ENCODE measurements at places on chromosomes 4 and X.

DNA sequence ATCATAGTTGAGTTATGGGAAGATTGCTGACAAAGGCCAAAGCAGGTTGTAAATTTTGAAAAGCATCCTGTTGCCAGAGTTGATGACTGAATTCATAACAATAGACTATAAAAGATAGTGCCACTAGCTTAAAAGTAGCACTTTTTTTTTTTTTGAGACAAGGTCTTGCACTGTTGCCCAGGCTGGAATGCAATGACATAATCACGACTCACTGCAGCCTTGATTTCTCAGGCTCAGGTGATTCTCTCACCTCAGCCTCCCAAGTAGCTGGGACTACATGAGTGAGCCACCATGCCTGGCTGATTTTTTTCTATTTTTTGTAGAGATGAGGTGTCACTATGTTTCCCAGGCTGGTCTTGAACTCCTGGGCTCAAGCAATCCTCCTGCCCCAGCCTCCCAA, 122.7 kb downstream of the SPOCK3 start:
- DNase-seq: no peak

- no peak for DNase-seq
Observed at GRCh38 chrX:20971250-20971649, 403.0 kb upstream of the CNKSR2 start.

GRCh38 chr4:125505621-125506020, 190.9 kb downstream of the FAT4 start:
- DNase-seq: no peak

- no peak for DNase-seq
Observed at GRCh38 chr4:76003035-76003434, 4.3 kb downstream of the CXCL9 start.

GRCh38 chrX:6262959-6263358, 34.3 kb upstream of the NLGN4X start:
- DNase-seq: no peak

DNA sequence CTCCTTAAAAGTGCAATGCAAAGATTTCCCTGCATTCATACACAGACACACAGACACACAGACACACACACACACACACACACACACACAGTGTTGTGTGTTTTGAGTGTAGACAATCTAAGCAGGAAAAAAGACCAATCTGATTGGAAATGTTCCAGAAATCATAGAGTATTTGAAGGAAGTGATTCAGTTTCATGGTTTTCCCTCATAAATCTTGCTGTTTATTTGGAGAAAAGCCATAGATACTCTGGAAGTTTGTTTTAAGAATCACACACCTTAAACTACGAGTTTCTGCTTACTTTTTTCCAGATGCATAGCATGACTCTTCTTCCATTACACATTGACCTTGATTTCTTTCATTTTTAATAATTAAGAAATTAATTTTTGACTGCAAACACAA, 298.5 kb upstream of the BMP3 start:
- DNase-seq: no peak

DNA sequence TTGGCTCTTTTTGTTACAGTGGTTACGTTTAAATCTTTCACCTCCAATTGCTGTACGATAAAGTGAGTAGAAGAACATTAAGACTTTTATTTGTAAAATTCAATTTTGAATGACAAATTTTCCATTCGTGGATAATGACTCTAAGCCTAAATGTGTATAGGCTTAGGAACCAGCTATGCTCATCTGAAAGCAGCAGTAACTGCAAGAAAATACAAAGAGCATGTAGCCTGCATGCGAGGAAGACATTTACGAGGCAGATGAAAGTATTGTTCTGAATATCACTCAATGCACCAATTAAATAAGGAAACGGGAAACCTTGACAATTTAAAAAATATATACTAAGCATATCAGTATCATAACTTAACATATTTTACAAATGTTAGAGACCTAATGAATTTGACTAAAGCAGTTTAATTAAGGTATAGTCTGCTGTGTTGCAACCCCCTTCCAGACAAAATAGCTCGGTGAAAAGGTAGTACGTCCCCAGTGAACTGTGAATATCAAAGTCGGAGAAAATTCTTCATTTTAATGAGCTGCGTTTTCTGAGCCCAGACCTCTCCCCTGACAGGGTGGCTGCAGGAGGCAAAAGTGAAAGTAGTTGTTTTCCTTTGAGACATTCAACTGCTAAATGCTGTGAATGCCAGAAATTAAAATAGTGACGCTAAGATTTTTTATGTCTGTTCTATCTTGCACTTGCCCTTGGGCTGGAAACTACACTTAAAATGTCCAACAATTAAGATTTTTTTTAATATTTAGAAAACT, 1236.5 kb upstream of the TENM3 start:
- no peak for DNase-seq

DNA sequence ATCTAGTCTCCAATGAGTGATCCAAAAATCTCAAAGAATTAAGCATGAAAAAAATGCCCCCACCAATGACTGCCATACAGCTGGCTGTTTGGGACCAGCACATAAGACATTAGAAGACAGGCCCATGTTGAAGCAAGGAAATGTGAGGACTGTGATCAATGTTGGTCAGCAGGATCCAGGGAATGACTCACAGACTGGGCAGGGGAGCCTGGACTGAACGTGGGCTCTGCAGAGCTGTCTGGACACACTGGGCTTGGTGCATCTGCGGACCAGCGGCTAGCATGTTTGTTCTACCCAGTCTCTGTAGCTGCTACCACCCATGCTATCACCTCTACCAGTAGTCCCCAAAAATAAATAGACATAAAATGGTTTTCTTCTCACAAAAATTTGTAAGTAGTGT, 108.6 kb downstream of the PALLD start:
- no peak for DNase-seq

DNA sequence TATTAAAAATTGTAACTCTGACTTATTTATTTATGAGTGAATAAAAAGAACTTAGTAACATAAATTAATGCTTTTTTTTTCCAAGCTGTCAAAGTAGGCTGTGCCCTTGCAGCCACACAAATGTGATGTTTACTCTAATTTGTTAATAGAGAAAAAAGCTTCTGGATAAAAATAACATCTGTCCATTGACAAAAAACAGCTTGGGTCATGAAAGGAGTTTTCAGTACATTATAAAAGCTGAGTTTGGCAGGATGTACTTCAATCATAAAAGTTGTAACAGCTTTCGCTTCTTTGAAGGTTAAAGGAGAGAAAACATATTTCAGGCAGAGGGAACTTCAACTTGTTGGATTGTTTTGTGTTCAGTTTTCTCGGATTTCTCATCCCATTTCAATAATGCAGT, 105.6 kb downstream of the SLC4A4 start:
- no peak for DNase-seq

DNA sequence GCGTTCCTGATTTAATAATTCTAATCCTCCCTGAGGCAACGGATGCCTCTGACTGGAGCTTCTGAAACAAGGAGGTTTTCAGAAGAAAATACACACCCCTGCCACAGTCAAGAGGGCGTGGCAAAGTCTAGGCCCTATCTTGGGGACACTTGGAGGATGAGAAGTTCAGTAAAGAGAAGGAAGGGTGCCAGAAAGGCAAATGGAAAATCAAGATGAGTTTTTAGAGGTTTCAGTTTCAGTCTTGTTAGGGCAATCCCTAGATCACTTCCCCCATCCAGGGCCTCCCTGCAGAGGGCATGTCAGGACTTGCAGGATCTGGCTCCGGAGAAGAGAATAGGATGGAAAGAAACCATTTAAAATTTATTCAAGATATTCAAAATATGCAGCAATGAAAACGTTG, 28.5 kb upstream of the FGF2 start:
- no peak for DNase-seq

- no peak for DNase-seq
Observed at GRCh38 chr4:90996813-90997212, 869.6 kb downstream of the CCSER1 start.

DNA sequence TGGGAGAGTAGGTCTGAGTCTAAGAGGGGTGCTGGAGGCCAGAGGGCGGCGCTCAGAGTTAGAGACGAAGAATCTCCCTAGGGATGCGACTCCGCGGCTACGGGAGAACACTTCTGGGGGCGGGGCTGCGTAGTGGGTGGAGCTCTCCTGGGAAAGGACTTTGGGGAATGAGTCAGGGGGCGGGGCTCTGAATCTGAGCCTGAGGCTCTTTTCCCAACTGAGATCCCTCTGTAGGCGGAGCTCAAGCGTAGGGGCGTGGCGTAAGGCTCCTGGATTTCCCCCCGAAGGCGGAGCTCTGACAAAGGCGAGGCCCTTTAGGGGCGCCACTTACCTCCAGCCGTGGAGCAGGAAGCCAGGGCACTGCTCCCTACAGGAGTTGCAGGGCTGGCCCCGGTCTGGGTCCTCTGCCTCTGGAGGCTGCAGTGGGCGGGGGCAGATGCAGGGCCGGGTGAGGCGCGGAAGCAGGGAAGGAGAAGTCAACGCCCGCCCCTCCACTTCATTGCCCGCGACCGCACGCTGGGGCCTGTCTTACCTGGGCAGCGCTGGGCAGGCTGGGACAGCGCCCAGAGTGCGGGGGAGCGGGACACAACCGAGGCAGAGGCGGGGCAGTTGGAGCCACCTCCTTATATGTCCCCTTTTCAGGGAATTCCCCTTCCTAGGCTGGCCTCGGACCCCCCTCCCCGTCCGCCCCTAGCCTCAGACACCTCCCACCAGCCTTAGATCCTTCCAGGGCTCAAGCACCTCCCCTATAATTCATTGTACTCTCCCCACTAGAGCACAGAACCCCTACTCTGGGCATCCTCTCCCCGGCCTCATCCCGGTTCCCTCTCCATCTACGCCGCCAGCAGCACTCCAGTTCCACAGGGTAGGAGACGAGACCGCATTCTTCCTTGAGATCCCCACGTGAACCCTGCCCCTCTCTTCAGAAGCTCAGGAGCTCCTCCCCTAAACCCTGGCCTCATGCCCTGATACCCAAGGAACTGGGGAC, 1.6 kb downstream of the PRICKLE3 start:
- no peak for DNase-seq

DNA sequence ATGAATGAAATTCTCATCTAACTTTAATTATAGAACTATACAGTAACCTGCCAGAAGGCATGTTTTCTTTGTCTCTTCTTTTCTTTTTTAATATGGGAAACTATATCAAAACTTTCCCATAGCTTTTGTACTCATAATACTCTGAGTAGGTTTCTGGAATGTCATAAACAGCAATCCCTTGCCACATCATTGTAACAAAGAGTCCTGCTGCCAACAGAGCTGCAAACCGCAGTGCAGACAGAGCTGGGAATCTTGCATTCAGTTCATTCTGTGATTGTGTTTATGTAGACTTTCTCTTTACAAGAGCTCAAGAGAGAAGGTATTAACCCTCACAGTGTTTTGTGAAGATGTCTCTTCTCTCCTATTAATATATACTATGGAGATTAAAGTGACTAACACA, 304.4 kb upstream of the SLIT2 start:
- DNase-seq: no peak

DNA sequence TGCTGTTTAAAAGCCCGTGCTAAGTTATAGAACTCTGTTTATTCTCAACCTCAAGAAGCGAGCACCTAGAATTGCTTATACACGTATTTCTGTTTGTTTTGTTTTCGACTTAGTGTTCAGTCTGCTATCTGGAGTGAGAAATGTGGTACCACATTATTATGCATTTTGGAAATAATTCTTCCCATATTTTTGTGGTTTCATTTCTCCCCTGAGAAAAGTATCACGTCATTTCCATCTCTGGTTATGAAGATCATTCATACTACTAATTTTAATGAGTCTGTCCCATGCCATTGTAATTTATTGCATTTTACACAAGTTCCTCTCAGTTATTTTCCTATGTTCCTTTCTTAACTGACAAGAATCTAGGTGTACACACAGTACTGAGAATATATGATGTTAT, 186.0 kb downstream of the DCHS2 start:
- DNase-seq: no peak

DNA sequence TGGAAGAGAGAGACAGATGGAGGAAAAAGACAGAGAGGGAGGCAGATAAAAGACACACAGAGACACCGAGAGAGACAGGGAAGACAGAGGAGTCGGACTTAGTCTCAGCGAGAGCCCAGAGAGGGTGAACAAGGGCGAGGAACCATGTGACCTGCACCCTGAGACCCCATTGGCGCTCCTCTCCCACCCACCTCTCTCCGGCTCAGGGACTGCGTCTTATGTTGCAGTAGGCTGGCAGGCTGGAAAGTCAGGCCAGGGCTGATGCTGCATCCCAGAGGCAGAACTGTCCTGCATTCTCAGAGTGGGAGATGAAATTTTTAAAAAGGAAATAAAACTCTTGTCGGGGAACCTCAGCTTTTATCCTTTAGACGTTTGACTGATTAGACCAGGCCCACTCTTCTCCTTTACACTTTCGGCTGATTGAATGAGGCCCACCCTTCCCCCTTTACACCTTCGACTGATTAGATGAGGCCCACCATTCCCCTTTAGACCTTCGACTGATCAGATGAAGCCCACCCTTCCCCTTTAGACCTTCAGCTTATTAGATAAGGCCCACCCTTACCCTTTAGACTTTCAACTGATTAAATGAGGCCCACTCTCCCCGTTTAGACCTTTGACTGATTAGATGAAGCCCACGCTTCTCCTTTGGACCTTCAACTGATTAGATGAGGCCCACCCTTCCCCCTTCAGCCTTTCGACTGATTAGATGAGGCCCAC, 29.5 kb upstream of the IL3RA start:
- no peak for DNase-seq
